ENCODE measurements at places on chromosomes 3 and 15.

DNA sequence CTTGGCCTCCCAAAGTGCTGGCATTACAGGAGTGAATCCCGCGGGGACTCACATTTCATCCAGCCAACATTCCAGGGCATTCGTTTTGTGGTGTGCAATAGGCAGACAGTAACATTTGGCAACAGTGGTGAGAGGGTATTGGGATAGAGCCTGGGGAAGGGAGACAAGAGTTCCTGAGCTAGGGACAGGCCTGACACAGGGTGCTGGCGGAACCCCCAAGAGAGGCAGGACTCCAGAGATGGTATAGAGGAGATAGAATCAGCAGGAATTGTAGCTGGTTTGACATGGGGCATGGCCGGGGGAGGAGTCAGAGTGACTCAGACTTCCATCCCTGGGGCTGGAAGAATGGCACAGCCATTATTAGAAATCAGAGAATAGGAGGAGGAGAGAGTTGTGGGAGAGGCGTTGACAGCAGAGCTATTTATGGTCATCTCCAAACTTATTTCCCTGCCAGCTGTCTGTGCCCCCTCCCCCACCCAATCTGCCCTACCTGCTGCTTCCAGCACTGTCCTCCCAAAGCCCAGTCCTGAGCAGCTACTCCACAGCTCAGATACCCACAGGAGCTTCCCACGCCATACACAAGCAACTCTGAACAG, 4.4 kb upstream of the IDH2 start:
- no peak for DNase-seq

- DNase-seq = no peak
These were observed 138.6 kb downstream of the SUCLG2 start for GRCh38 chr3:67515778-67516177.

- DNase-seq = no peak
These were observed 60.4 kb upstream of the SLITRK3 start for GRCh38 chr3:165256554-165257065.

GRCh38 chr3:156211583-156211982, 91.2 kb downstream of the KCNAB1 start:
- no peak for DNase-seq

- DNase-seq = no peak
These were observed 192.0 kb downstream of the GHSR start for GRCh38 chr3:172256101-172256734.

DNA sequence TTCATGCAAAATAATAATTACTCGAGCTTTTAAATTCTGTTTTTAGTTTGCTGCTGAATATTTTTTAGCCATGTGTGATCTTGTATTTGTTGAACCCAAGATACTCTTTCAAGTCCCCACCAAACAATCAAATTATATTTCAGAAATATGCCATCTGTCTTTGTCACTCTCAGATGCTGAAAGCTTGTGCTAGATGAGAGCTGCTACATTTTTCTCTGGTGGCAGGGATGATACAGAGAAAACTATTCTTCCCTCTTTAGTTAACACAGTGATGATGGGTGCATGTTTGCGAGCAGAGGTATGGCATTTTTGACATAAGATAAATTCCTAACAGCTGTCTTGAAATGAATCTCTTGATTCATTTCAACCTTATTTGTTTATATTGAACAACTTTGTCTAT, 100.6 kb upstream of the NPHP3 start:
- no peak for DNase-seq

DNA sequence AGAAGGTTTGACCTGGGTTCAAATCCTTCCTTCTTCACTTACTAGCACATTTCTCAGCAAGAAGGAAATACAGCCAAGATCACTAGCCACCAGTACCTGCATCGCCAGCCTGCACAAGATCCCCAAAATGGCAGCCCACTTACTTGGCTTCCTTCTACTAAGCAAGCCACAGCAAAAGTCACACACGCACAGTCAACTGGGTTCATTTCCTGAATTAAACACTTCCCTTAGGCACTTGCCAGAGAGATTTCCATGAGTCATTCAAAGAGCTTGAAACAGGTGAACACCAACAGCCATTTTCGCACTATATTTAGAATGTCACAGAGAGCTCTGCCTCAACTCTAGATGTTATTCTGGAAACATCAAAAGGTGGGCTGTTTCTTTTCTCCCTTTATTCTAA, 42.6 kb downstream of the MGLL start:
- no peak for DNase-seq

- DNase-seq = no peak
These were observed 227.2 kb upstream of the GPR149 start for GRCh38 chr3:154657218-154657617.

GRCh38 chr3:122728186-122728585, 47.5 kb downstream of the PARP14 start:
- no peak for DNase-seq

- DNase-seq = no peak
These were observed 130.6 kb downstream of the IMPG2 start for GRCh38 chr3:101189796-101190195.

DNA sequence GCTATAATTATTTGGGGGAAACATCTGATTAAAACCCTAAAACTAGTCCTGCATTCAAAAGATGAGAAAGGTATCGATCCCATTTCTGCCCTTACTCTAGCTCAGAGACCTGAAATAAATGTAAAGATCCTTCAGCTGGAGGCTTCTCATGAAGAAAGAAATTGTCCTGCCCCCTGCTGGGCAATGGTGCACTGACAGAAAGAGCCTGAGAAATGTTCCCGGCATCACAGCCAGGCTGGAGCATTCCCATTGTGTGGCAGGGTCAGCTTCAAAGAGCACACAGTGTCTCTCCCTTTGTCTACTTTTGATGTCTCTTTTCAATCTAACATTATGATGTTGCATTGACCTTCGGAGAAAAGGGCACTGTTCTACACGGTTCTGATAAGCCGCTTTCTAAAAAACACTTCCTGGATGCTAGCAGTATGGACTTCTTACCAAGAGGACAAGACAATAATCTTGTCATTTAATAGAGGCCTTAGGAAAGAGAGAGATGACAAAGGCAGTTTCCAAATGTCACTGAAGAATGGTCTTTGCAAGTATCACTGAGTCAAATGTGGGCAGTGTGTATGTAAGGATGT, 287.5 kb downstream of the MAGI1 start:
- DNase-seq = no peak

DNA sequence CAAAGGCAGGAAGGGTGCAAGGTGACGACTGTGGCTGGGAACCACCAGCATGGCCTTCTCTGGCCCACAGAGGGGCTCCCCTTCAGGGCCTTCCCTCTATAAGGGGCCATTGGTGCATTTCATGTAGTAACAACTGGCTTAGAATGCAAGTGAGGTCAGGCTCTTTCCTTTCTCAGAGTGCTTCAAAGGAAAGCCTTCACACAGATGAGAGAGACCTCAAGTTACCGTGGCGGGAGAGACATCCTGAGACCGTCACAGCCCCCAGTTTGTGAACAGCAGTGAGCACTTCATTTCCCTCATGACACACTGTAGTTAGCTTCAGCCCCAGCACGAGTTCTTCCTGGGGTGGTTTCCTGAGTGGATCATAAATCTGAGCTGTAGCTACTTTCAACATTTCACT, 96.6 kb upstream of the LIMD1 start:
- no peak for DNase-seq

DNA sequence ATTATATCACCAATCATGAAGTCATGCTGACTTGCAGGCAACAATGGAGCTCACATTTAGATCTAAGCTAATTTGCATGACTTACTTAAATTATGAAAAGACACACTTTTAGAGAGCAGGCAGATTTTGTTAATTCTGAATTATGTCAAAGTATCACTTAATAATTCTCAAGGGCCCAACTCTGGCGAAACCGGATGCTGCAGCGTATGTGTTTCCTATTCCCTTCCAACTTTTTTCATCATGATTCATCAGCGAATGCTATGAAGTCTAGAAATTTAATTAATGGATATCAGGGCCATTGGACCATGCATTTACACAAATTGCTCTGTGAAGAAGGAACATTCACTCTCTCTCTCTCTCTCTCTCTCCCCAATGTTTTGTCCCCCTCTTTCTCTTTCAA, 63.5 kb upstream of the GOLGA8A start:
- no peak for DNase-seq

- no peak for DNase-seq
These were observed 9.0 kb upstream of the CHRNB4 start for GRCh38 chr15:78650022-78650421.

- no peak for DNase-seq
These were observed 56.3 kb downstream of the CCR4 start for GRCh38 chr3:33007776-33008175.

- DNase-seq = no peak
These were observed 62.4 kb upstream of the STAC start for GRCh38 chr3:36317915-36318314.

DNA sequence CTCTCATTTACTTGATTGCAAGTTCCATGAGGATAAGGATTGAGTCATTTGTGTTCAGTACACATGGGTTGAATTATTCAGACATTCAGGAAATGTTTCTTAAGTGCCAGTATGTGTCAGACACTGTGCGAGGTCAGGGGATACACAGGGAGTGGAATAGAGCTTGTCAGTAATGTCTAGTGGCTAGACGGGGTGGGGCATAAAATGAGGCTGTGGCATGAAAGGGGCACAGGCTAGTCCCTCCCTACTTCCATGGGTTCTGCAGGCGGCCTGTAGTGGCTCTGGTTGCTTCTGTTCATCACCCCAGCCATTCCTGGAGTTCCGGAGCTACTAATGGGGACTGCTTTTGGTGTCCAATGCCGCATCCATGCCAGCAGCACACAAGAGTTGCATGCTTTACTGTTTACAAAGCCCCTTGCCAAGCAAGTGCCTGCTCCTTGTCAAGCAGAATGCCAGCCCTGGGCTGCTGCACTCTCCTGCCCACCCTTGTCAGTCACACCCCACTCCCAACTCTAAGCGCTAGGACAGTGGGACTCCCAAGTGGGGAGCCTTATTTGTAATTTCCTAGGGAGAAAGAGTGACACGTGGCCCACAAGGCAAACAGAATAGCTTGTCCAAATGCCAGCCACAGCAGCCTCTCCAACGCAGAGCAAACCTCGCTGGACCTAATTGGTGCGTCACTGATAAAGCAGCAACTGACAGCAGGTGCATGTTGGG, 70.8 kb downstream of the RAB11A start:
- no peak for DNase-seq

DNA sequence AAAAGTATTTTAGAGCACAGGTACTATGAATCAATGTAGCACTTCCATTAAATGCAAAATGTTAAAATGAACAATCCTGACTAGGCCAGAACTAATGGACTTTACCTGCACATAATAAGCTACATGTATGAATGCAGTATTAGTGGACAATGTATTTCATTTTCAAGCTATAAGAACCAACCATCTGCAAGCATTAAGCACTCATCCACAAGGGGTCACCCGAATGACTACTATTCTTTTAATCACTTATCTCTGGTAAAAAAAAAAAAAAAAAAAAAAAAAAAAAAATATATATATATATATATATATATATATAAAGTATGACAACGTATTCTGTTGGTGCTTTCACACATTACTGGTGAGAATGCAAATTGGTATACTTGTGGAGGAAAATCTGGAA, 7.2 kb downstream of the HERC1 start:
- DNase-seq = no peak

DNA sequence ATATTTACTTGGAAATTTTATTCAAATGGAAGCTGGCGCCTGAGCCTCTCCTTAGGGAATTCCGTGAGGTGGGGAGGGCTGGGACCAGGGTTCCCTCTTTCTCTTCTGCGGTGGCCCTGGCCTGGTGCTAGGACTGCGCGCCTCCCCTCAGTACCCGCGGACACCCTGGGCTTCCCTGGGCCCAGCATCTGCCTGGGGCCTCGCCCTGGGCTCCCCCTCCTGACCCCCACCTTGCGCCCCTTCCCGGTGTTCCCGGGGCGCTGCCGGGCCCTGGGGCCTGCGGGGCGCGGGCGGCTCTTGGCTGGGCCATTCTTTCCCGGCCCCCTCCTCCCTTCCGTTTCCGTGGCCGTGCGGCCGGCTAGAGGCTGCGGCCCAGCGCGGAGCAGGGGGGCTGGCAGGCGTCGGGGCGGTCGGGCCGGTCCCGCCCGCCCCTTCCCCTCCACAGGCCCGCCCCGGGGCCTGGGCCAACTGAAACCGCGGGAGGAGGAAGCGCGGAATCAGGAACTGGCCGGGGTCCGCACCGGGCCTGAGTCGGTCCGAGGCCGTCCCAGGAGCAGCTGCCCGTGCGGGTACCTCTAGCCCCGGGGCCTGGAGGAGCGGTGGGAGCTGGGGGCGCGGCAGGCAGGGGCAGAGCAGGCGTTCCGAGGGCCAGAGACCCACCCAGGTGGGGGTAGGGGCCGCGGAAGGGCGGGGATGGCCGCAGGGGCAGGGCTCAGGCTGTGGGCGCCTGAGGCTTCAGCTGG, at the start of gene FES:
FES (plus strand) TSS at position 529 of the 743 bp plus-strand sequence. CDS start 542 bp downstream, outside the sequence.
- no peak for DNase-seq

DNA sequence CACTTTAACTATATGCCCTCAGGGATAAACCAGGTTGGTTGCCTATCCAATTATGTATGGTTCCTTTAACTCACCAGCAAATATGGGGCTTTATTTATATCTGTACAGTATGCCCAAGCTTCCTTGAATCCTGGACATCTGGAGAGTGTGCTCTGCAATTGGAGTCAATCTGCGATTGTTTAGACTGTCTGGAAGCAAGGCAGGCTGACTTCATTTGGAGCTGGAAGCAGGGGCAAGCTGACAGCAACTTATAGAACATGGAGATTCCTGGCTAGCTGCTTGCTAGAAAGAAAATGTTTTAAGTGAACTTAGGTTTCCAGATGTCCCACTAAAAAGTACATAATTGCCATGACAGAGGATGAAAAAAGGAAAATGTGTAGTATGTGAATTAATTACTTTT, 63.7 kb upstream of the TPRG1 start:
- peak; percentile 20 for DNase-seq

GRCh38 chr3:125694761-125695294, 99.5 kb upstream of the OSBPL11 start:
- no peak for DNase-seq

DNA sequence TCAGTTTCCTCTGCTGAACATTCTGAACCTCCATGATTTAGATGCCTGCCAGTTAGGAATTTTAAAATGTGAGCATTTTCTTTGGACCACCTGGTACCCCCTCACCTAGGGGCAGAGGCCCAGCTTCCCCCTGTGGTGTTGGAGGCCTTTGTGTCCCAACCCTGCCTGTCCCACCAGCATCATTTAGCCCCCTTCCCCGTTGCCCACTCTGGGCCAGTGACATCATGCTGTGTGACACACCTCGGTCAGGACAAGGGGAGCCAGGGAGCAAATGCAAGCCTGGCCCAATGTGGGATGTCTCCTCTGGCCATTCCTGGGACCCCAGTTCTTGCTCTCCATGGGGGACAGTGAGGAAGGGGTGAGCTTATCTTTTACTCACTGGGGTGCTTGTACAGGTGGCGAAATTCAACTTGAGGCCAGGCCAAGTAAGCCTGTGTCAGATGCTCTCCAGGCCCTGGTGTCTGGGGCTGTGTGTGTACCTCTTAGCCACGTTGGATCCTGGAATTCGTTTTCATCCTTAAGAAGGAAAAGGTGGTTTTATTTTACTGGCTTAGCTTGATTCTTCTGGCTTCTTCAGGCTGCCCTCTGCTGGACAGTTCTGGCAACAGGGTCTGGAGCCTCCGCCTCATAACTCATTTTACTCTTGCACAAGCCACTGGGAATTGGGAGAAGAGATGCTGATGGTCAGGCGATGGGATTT, 49.7 kb upstream of the MYZAP start:
- DNase-seq = no peak
